Activated CD8-positive, alpha-beta T cell treated with anti-CD3 and anti-CD28 coated beads for 36 hours (primary cell): ENCODE measurements at places on chromosomes 13 and 19.

- peak; percentile 53 for DNase-seq
These were observed 29.0 kb downstream of the CKM start for GRCh38 chr19:45293682-45294081.

- no peak for DNase-seq
These were observed 136.7 kb upstream of the TMTC4 start for GRCh38 chr13:100811024-100811865.

DNA sequence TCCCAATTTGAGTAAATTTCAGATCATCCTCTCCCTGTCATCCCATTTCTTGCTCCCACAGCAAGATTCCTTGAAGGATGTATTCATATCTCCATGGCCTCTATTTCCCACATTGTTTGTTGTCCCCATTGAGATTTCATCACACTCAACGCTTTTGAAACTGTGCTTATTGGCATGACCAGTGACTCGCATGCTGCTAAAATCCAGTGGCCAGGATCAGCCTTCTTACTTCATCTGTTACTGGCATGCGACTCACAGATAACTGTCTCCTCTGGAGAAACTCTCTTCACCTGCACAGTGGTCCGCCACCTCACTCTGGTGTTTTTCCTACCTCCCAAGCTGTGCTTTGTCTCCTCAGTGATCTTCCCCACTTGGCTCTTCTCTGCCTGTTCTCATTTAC is 95.8 kb downstream of the WASF3 start:
- DNase-seq = no peak

DNA sequence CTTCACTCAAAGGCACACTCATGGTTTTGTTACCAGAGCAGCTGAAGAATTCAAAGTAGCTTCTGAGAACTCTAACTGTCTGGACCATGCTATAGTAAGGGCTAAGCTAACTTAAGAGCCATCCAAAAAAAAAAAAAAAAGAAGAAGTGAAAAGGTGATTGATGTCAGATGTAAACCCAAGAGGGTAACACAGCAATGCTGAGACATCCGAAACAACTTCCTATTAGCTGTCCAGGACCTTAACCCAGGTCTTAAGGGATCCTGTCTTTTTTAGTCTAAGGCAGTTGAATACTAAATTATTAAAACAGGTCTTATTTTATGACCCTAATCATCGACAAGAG is 11.2 kb upstream of the RAB20 start:
- no peak for DNase-seq

- no peak for DNase-seq
These were observed 11.8 kb downstream of the PTPRH start for GRCh38 chr19:55197528-55197927.

DNA sequence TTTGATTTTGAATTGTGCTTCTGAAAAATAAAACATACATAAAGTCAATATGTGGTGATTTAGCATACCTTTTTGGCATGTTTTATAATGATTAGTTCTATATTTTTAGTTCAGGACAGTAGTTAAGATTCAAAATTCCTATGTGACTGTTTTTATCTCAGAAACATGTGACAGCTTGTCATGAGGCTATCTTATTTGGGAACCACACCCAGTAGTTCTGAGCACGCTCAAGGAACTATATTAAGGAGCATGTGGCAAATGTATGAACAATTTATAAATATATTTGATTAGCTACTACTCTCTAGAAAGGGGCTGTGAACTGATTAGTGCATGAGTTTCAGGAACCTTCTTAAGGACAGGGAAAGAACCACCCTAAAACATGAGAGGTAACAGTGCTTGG is 38.8 kb downstream of the FGF9 start:
- DNase-seq = no peak

GRCh38 chr19:7500811-7501450 is 12.1 kb upstream of the PEX11G start:
- peak; percentile 74 for DNase-seq

GRCh38 chr19:21410166-21410565 is 13.2 kb downstream of the ZNF493 start:
- no peak for DNase-seq

DNA sequence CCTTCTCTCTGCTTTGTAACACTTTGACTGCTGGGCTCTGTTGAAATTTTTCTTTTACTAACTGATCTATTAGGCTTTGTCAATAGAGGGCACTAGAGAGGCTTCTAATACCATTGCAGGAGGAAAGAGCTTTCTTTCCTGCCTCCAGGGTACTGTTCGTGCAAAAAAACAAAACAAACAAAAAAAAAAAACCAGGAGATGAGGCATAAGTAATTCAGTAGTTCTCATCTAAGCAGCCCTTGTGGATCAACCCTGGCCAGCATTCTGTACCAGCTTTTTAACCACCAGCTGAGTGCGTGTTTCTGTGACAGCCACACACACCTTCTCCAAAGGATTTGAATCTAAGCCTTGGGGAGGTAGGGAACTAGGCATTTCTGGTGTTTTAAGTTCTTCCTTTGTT is 1707.6 kb upstream of the SLC10A2 start:
- DNase-seq = no peak

GRCh38 chr13:112450904-112451240 is 74.7 kb downstream of the SPACA7 start:
- no peak for DNase-seq

- DNase-seq = peak; percentile 70
These were observed 25.2 kb upstream of the IGSF23 start for GRCh38 chr19:44587963-44588770.

- DNase-seq = no peak
These were observed 162.4 kb downstream of the PCDH20 start for GRCh38 chr13:61253105-61253877.
